ENCODE measurements at places on chromosomes 1 and 21. TPM values are rescaled to one million over a fixed set of nuclear protein-coding genes. Genes with fewer than 3 reads are reported as not detected.

LCE1D gene
- 0.44 TPM for total RNA-seq

DNA sequence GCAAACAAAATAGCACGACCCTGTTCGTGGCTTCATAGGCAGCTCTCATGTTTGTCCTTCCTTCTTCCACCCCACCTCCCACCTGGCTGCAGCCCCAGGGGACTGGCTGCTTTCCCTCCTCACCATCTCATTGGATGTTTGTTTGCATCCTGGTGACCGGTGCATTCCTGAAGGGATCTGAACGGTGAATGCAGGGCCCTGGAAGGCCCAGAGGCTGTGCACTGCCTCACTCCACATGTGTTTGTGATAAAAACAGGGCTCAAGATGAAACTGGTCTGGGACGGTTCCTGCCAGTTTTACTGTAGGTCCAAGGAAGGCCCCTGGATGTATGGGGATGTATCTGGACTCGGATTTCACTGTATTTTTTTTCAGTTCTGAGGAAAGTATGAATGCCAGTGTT lies 42.8 kb downstream of the CNN3 start:
- no peak for DNase-seq

DNA sequence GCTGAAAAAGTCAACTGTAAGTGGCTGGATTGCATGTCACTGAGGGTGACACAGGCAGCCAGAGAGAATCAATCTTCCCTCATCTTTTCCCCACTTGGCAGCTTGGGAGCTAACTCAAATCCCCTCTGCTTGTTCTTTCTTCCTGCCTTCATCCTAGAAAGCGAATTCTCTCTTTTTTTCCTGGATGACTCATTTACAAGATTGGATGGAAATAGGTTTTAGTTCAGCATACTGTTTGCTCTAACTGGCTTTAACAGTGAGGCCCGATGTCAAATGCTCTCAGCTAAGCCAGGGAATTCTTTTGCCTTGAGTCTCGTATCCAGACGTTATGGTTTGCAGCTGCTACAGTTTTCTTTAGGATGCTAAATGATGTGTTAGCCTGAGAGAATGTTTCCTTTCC lies 72.7 kb downstream of the HUNK start:
- DNase-seq: no peak

DNA sequence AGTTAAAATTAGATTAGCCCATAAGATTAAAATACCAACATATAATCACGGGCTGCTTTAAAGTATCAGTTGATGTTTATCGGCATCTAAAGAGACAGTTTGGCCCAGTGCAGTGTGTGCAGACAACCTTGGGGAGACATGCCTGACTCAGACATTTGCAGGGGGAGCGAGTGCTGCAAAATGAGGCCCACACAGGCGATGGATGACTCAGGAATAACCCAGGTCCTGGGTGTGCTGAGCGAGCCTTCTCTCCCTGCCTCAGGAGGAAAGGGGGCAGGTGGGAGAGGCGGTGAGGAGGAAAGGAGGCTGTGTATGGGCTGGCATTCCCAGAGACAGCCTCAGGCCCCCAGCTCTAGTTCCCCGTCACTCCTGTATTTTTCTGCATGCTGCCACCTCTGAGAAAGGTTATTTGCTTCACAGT lies 9.0 kb downstream of the SLC9A1 start:
- peak; percentile 55 for DNase-seq

DNA sequence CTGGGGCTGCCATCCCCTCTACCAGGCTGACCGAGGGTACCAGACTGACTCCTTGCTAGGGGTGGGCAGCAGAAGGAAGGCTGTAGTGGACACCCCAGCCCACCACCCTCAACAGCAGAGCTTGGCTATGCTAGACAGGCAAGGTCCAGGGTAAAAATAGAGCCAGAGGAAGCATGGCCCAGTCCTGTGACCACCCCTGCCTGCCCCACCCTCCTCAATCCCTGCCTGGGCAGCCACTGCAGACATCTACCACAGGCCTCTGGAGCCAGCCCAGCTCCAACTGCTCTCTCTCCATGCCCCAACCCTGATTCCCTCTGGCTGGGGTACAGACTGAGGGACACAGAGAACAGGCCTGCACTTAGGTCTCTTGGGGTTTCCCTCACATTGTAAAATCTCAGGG lies 1.7 kb downstream of the S100A1 start:
- no peak for DNase-seq

PTPN14 gene
- total RNA-seq: 48.2 TPM

GRCh38 chr1:116330342-116330652 lies 42.7 kb upstream of the ATP1A1 start:
- no peak for DNase-seq

GBP4 gene
- 0.14 TPM for total RNA-seq

IL24 gene
- 4.5 TPM for total RNA-seq

TAL1 gene
- not detected for total RNA-seq

- no peak for DNase-seq
These were observed 4.2 kb downstream of the CLIC6 start for GRCh38 chr21:34673006-34673405.

TBCE gene
- 21.7 TPM for total RNA-seq

RHEX gene
- total RNA-seq: not detected

DNA sequence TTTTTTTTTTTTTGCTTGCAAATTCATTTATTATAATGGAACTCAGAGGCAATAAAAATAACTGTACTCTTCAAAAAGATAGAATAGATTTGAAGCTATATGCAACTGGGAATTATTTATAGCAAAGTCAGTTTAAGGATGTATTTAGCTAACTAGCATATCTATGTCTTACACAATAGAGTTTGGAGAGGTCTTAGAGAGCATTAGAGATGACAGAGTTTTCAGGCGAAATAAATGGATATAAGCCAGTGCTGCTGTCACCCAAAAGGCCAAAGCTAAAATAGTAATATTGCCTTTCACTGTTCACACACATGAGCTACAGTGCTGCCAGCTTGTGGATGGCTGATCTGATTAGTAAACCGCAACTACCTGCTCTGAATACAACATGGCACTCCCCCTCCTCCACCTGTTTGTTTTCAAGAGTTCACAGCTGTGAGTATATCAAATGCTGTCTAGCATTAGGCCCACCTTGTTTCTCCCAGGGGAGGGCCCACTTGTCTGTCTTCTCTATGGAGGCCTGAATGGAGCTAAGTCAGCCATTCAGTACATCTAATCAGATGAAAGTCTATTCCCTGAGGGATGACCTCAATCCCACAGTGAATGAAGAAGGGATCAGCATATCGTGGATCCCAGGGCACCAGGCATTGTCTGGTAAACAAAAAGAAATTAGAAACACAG lies 25.2 kb upstream of the SSX2IP start:
- no peak for DNase-seq

GRCh38 chr1:116794371-116794770 lies 40.1 kb downstream of the CD2 start:
- no peak for DNase-seq

- DNase-seq: no peak
These were observed 55.6 kb upstream of the ADAR start for GRCh38 chr1:154663471-154664060.

TLCD4 gene
- total RNA-seq: 0.10 TPM

DNA sequence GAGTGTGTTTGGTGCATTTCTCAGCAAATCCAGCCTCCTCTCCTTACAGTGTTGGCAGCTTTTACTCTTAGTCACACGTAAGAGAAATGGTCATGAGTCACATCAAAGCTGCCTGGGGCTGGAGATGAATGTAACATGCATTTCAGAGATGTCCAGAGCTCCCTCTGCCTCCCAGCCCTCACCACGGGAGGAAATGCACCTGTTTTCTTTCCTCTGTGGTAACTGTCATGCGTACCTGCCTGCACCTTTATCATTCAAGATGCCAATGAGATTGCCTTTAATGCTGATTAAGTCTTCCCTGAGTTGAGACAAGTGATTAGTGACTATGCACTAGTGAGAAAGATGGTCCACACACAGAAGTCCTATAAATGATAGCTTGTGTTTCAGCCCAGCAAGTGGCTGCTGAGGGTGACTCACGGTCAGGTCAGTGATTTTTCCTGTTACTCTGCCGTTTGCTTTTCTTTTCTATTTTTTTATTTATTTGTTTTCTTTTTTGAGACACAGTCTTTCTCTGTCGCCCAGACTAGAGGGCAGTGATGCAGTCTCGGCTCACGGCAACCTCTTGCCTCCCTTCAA lies 277.3 kb upstream of the FMN2 start:
- DNase-seq: peak; percentile 65

Data from foreskin keratinocyte (primary cell).